ENCODE measurements at places on chromosomes 13 and 19. TPM values are rescaled to one million over a fixed set of nuclear protein-coding genes. Genes with fewer than 3 reads are reported as not detected.

DNA sequence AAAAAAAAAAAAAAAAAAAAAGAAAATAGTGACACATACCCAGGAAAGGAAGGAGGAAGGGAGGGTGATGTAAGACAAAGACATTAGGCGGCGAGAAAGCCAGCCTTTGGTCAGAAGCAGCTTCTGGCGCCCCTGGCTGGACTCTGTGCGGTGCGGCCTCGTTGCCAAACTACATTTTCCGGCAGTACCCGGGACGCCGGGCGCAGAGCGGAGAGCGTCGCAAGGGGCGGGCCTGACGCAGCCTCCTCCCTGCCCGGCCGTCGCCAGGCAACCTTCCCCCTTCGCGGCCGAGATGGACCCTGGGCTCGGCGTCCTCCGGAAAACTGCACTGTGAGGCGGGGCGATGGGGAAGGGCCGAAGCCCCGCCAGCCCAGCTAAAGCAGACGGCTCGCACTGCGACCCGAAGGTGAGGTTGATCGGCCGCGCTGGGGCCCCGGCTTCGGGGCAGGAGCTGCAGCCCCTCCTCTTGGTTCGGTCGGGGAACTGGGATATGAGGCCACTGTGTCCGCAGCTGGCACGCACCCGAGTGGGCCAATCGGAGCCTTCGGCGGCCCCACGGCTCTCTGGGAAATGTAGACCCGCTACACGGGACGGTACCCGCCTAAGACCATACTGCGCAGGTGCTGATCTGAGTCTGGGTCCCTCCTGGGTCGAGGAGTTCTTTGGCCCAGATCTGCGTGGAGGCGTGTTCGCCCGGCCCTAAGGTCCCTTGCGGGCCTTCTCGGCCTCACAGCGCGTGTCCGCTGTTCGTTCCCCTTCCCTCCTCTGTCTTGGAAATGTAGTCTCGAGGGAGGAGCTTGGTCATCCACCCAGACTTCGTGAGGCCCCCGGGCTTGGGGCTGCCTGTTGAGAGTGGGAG lies 2.3 kb upstream of the MZF1 start:
- DNase-seq: peak; percentile 92

- DNase-seq: no peak
Observed at GRCh38 chr19:20840371-20840770, 64.3 kb downstream of the ZNF66 start.

- no peak for DNase-seq
Observed at GRCh38 chr13:40983259-40983658, 35.9 kb downstream of the ELF1 start.

DNA sequence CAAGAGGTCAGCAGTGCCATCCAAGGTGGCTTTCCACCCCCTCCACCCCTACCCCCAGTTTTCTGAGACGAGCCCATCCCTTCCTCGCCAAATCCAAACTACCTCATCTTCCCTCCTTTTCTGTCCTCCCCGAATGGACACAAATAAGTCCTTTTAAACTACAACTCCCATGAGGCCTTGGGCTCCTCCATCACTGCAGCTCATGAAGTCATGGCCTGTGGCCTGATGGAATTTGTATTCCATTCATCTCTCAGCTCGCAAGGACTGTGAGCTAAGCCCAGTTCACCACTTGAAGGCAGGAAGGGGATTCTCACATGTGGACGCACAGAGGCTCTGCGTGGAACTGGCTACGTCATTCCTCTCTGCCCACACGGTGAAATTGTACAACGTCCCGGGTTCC lies 12.5 kb downstream of the PTPRH start:
- DNase-seq: no peak

- no peak for DNase-seq
Observed at GRCh38 chr13:76667551-76667950, 218.7 kb downstream of the KCTD12 start.

DNA sequence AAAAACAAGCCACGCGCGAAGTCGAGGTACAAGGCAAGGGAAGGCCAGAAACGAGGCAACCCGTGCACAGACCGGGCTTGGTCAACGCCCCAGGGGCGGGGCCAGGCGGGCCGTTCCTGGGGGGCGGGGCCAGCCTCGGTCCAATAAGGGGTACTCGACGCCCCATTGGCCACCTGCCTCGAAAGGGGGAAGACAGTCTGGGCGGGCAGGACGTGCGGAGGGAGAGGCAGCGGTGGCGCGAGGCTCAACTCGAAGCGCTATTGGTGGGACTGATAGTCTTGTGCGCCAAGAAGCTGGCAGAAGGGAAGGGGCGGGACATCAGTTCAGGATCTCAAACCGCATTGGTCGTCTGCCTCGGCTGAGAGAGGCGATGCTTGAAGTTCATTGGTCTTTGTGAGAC lies at the start of gene LYPD4:
TSS of gene LYPD4 (minus strand) at position 83 of the 400 bp plus-strand sequence. CDS start 5,398 bp downstream, outside the sequence.
- DNase-seq: no peak

- no peak for DNase-seq
Observed at GRCh38 chr13:39783051-39783450, 127.6 kb downstream of the COG6 start.

- DNase-seq: no peak
Observed at GRCh38 chr19:16367261-16367683, 42.6 kb downstream of the KLF2 start.

GRCh38 chr19:35268536-35269437 lies at the start of gene USF2:
Gene USF2, plus strand, starts transcription at chr19:35268962. Its CDS starts 140 bp downstream, at chr19:35269102.
- peak; percentile 83 for DNase-seq

GRCh38 chr19:7426986-7427385 lies 61.8 kb downstream of the PEX11G start:
- DNase-seq: no peak

DNA sequence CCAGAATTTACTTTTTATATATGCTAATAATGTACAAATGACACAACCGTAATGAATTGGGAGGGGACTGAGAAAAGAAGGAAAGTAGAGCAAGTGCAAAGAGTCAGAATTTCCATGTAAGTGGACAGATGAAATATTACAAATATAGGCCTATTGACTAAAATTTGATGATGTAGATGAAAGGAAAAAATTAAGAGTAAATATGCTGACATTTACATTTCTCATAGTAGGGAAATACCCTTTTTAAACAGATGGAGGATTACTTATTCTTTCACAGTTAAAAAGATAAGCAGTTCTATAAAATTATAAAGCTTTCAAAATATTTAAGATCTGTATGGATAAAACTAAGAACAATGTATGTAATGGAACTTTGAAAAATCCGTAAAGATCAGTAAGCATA lies 185.4 kb downstream of the NBEA start:
- DNase-seq: no peak

DNA sequence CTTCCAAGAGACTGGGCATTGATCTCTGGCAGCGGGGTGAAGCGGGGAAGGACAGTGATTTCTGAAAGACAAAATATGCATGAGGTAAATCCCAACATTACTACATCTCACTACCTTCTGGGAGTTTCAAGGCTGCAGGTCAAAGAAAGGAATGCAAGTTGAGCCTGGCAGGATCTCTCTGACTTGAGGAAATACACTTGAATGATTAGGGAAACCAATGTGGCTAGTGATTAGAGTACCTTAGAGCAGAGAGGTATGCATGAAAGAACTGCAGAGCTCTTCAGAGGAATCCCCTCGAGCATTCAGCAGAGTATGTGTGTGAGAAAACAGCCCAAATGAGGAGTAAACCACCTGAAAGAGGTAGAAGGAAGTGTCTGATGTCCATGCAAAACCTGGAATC lies 2874.1 kb upstream of the PCDH20 start:
- DNase-seq: no peak

DNA sequence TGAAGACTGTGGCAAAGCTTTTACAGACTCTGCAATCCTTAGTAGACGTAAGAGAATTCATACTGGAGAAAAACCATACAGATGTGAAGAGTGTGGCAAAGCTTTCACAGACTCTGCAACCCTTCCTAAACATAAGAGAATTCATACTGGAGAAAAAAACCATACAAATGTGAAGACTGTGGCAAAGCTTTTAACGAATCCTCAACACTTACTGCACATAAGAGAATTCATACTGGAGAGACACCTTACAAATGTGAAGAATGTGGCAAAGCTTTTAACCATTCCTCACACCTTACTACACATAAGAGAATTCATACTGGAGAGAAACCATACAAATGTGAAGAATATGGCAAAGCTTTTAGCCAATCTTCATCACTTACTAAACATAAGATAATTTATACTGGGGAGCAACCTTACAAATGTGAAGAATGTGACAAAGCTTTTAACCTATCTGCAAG lies 50.1 kb upstream of the ZNF98 start:
- DNase-seq: no peak

DNA sequence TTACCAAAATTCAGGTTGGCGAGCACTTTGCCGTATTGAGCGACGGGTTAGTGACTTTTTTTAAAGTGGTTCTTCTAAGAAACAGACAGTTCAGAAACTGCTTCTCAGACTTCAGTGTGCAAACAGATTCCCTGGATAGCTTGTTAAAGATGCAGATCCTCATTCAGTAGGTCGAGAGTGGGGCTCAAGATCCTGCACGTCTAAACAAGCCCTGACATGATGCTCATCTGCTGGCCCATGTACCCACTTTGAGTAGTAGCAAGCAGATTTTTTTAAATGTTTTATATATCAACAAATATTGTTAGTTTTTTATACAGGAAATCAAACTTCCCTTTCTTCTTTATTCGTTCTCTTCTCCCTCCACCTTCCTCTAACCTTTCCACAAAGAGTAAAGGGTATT lies 7.3 kb downstream of the METTL21C start:
- DNase-seq: no peak

DNA sequence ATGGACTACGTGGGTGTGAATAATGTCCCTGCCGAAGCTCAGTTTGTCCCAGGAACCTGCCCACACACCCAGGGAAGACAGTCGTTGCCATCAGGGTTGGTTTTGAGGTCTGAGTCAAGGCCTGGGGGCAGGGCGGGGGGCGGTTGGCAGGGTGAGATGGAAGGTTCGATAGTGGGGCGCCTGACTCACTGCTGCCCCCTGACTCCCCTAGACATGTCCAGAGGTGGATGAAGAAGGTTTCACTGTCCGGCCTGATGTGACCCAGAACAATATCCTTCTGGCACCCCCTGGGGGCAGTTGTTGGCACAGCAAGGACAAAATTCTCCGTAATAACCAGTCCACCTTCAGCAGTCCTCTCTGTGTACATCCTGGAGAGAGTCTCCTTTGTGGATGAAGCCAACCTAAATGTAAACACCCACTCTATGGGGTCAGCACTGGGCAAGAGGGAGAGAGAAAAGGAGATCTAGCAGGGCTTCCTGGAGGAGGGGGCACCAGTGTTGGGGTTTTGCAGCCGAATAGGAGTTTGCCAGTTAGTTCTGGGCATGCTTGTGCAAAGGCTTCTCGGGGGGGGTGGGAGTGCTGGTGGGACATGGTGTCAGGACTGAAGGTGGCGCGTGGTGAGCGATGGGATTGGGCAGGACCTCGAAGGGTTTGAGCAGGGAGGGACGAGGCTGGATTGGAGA lies 19.6 kb upstream of the B3GNT3 start:
- peak; percentile 75 for DNase-seq

- no peak for DNase-seq
Observed at GRCh38 chr13:30510091-30510490, 44.4 kb upstream of the HMGB1 start.

DNA sequence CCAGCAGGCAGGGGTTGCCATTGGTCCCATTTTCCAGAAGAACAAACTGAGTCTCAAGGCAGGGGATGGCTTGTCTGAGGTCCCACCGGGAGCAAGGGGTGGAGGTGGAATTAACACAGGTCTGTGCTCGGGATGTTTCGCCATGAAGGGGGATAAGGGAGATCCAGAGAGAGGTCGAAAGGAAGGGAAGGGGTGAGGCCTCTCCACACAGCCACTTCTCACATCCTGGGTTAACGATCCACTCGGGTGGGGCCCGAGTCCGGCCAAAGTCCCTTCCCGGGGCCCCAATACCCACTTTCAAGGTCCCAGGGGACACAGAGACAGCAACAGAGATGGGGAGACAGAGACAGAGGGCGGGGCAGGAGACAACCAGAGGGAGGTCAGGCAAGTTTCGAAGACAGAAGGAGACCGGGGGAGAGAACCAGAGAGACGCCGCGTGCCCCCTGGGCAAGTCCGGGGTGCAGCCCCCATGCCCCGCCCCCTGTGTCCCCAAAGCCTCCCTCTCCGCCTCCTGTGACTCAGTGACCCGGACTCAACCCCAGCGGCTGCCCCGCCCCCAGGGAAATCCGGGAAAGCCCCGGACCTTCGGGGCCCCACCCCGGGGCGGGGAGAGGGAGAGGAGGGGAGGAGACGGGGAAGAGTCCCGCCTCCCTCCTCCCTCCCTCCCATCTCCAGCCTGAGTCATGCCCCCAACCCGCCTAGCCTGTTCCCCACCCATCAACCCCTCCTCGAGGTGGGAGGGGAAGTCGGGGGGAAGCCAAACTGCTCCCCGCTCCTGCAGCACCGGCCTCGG lies 1.4 kb upstream of the BCL3 start:
- peak; percentile 99 for DNase-seq

GRCh38 chr13:99990126-99990977 lies 8.8 kb downstream of the ZIC2 start:
- DNase-seq: no peak

DNA sequence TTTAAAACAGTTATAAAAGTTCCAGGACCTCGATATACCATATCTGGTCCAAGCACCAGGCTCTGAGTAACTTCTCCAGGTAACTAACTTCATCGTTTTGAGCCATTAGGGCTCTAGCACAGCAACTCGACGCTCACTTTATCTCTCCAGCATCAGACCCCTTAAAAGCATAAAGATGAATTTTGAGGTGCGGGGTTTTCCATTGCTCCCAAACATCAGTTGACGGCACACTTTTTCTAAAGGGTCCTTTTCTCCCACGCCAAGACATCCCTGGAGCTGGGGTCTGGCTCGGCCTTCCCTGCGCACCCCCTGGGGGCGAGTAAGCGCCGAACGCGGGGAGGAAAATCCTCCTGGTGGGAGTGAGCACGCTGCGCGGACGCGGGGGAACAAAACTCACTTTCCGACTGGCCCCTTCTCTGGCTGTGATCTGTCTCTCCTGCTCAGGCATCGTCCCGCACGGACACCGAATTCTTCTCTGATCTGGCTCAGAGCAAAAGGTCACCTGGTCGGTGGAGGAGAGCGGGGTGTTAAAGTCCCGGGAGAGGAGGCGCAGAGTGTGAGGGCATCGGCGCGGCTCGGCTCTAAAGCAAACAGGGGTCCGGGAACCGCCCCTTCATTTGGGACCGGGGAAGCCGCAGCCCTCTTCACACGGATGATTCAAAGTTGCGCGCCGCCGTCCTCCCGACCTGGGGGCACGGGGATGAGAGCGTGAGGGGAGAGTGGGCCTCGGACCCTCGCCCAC lies at the start of gene ATP7B:
TSS of gene ATP7B (minus strand) at position 561 of the 742 bp plus-strand sequence. CDS start at position 448, 113 bp downstream.
- no peak for DNase-seq

DNA sequence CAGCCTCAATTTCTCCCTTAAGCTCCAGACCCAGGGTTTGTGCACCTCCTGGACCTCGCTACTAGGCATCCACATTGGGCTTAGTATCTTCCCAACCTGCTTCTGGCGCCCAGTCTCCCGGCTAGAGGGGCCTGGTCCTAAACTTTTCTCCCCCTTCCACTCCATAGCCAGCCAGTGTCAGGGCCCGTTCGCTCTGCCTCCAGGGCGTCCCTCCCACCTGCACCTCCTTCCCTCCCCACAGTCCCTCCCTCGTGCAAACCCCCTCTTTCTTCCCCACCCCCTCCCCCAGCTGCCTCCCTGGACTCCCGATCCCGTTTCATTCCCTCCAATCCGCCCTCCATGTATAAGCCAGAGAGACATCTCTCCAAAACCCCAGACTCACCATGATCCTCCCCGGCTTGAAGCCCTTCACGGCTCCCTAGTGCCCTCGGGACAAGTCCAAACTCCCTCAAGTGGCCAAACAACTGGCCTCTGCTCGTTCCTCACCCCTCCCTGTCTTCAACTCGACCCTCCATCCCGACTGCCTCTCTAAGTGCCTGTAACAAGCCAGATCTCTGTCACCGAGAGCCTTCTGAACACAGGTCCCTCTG lies 997 bp upstream of the SAMD4B start:
- DNase-seq: peak; percentile 20

CKM gene
- total RNA-seq: not detected

RAB3D gene
- total RNA-seq: 10.0 TPM

FREM2 gene
- total RNA-seq: 25.4 TPM

IFNL1 gene
- 1.0 TPM for total RNA-seq

ZNF90 gene
- total RNA-seq: 6.2 TPM

SYDE1 gene
- 2.6 TPM for total RNA-seq
